ENCODE measurements at places on chromosomes 6 and 20.

- DNase-seq = no peak
Observed at GRCh38 chr20:64223526-64224067, 32.0 kb upstream of the PCMTD2 start.

GRCh38 chr20:38125157-38126056 lies 39.7 kb downstream of the TGM2 start:
- DNase-seq = no peak

DNA sequence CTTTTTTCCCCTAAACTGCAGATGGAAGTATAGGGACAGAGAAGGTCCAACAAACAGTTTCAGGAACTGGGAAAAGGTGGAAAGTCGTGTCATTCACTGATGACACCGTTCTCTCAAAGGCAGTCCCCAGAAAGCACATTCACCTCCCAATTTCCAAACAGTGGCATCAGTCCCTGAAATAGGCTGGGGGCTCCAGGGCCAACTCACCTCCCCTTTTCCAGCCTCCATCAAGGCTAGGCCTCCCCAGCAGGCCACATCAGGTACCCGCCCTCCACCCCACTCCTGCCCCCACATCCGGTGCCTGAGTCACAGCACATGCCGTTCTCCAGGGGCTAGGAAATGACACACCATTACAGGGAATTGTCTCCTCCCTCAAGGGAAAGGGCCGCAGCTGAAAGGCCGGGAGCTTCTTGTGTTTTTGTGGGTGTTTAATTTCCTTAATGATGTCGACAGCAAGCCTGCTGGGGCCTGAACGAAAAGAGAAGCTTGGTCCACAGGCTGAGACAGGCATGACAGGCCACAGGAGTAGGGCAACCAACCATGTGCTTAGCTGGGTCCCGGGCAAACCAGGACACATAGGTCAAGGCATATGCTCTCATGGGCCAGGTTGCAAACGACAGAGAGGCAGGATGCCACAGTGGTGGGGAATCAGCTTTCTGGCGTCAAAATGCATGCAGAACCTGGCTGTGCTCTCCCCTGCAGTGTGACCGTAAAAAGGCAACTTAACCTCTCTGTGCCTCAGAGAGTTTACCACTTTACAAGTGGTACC lies 39.2 kb downstream of the ZMYND8 start:
- DNase-seq = peak; percentile 91

DNA sequence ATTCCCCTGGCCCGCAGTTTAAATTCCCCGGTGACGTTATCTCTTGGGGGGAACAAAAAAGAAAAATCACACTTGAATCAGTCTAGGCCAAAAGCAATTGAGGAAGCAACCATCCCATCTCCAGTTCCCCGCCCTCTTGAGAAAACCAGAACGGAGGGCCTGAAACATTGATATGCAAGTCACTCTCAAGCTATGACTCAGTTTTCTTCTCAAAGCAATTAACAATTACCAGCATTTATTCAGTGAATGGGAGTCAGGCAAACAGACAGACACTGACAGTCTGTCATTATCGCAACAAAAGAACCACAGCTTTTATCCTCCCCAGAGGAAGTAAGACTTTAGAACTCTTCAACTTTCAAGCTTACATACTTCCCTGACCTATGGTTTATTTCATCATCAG lies 100.9 kb downstream of the OPRM1 start:
- no peak for DNase-seq

- DNase-seq = no peak
Observed at GRCh38 chr6:108650325-108650724, 89.6 kb downstream of the FOXO3 start.
